ENCODE measurements at places on chromosomes 6 and 20.

DNA sequence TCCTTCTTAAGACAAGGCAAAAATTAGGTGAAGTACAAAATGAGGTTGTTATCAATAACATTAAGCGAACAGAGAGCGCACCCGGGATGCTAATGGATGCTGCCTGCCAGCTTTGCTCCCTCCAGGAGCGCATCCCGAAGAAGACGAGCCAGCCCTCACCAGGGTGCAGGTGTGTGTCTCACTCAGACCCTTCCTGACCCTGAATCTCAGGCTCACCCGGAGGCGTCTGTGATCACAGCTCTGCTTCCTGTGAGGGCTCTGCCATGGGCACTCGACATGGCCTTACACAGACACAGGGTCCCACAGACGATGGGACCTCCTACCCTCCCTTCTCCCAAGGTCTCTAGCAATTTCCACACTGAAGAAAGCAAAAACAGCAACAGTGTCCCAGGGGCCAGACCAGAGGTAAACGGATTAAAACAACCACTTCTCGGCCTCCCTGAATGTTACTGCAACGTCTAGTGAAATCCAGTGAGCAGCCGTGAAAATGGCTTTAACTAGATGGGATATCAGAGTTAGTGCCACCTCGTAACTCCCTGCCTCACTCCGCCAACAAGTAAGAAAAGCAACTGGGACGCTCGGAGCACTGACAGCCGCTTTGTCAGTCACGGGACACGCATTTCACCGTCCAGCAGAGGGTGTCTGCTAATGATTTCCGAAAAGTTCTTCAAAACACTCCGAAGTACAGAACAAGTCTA lies 11.7 kb downstream of the ZBTB46 start:
- no peak for DNase-seq

DNA sequence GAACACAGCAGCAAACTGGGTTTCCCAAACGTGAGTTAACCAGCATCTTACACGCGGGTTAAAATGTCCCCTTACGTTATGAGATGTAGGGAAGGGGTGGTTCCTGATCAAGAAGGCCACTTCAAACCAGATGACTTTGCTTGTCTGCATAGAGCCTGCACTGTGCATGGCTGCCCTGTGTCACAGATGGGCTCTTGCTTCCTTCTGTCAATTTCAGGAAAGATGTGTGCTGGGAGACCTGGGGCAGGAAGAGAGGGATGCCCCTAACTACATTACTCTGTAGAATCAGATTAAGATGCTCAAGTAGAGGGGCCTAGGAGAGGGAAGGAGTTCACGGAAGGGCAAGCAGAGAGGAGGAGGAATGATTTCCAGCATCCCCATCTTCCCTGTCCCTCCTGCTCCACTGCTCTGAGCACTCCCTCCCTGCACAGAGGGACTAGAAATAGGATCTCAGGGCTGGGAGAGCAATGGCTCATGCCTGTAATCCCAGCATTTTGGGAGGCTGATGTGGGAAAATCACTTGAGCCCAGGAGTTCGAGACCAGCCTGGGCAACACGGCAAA lies 63.5 kb upstream of the ZMYND8 start:
- no peak for DNase-seq

DNA sequence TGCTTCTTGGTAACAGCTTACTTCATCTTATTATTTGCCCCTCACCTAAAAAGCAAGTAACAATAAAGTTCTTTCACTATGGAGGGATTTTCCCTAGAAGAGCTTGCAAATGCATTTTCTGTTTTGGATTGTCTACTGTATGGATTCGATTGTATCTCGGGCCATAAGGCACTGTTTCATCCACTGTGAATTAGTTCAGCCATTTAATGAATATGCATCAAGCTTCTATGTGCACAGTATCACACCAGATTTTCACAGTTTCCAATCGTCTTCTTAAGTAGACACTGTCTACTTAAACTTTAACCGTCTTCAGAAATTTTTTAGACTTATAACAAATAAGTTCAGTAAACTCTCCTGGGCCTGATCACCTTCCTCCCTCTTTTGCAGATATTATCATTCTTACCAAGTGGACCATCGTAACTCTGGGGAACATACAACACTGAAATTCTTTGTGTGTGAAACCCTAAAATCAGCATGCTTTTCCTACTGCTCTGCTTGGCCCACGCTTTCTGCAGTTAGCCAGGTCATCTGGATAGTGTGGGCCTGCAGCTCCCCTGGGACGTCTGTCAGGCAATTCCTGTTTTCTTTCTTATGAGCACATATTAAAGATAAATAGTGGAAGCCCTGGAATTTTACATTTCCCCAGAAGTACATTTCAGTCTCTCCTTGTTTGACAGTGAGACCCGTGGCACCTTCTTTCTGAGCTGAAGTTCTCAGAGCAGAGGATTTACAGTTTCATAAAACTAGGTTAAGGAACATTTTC lies 136.5 kb upstream of the PDE10A start:
- no peak for DNase-seq

DNA sequence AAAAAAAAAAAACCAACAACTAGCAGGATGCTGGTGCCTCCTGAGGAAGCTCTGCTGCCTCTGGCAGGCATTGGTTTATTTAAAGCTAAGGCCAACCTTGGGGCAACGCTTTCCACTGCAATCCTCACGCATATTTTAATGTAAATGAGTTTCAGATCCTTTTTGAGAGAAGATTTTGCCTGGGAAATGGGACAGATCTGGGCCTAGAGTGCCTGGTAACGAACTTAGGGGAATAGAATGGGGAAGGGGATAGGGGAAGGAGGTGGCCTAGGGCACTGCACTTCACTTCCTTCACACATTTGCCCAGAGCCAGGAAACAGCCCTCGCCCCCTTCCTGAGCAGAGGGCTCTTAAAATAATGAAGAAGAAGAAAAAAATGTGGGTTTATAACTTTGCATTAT lies 132.7 kb upstream of the TMEM170B start:
- DNase-seq = no peak

DNA sequence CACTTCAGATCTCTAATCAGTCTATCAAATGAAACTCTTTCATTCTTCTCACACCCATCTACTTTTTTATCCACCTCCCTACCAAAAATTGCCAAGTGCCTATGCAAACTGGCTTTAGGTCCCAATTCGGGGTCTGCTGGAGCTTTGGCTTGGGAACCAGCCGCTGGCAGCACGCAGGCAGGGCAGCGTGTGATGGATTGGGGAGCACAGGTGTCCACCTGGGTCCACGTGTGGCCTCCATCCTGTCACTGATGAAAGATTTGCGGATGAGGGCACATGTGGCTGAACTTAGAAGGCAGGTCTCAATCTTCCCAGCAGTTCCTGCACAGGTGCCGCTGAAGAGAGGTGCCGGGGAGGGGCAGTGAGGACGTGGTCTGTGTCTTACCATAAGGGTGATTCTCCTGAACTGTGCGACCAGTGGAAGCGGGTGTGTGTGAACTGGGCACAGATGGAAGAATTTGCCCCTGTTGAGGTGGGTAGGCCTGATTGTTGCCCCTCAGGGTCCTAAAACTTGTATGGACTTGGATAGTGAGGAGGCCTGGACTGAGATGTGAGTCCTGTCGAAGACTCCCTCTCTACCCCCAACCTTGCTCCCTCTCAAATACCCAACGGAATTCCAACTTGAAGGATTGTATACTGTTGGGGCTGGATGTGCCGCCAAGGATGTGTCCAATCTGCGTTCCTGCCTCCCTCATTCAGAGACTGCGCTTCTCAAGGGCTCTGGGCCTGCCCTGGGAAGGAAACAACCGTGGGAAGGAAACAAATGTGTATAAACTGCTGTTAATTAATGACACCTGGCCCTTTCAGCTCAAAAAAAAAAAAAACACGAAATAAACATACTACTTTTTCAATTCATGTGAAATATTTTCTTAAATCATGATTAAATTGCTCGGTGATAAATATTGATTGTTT lies 18.4 kb upstream of the RAET1L start:
- DNase-seq = no peak

GRCh38 chr20:47360297-47361056 lies 4.0 kb upstream of the ZMYND8 start:
- DNase-seq = no peak

DNA sequence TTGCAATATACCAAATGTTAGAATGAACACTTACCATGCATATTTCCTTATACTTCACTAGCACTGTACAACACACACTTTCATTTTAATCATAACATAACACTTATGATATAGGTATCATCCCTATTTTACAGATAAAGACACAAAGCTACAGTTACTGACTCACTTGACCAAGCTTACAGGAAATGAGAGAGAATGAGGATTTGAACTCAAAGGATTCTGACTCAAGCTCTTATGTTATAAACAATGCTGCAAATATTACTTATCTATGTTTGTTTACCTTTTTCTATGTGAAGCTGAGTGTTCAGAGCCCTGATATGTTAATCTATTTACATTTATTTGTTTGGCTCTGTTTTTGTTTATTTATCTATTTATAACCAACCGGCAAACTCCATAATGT lies 245.4 kb downstream of the PTPRK start:
- DNase-seq = no peak

DNA sequence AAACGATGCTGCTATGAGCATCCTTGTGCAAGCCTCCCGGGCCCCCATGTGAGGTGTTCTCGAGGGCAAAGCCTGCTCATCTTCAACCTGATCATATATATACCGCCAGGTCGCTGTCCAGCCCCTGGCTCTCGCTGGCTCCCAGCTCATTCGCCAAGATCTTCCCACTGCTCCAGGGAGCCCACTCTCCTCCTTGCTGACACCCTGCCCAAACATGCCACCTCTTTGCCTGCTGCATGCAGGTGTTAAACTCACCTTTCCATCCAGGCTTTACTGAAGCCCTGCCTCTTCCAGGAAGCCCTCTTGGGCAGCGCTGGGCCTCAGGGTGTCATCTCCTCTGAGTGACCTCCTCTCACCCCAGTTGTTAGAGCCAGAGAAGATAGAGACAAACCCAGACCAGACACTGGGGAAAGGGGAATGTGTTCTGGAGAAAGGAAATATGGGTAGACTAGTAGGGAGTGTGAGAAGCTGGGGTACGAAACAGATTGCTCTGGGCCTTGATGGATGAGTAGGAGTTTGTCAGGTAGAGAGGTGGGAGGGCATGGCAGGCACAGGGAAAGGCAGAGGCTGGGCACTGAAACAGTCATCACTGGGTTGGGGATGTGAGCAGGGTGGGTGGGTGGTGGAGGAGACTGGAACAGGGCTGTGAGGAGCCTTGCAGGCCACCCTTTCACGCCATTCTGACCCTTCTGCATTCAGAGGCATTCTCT lies 1.2 kb upstream of the DLGAP4 start:
- DNase-seq = no peak

DNA sequence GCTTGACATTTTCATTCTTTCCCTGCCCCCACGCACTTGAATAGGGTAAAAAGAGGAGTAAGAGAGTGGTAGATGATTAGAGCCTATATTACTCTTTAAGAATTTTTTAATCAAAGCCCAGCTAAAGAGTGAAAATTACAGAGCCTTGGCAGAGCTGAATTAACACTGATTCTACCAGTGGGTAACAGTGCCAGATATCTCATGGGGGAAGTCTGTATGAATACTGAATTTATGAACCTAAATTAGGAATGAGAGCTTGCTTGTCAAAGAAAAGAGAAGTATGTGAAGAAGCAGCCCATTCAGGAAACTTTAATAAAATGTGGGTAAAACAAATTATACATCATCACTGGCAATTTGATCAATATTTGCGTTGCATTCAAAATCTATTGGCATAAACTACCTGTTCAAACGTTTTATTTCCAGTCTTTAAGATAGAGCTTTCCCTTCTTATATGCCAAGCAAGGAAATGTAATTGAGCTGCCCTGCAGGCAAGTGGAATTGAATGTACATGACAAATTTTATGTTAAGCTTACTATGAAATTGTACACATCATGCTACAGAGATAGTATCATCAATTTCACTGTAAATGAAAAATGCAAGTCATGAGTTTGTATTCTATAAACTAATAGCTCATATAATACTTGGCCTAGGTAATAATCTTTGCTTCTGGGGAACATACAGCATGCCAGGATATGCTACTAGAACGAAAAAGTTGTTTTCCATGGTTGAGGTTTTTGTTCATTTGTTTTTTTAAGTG lies 14.5 kb downstream of the SOBP start:
- DNase-seq = no peak

DNA sequence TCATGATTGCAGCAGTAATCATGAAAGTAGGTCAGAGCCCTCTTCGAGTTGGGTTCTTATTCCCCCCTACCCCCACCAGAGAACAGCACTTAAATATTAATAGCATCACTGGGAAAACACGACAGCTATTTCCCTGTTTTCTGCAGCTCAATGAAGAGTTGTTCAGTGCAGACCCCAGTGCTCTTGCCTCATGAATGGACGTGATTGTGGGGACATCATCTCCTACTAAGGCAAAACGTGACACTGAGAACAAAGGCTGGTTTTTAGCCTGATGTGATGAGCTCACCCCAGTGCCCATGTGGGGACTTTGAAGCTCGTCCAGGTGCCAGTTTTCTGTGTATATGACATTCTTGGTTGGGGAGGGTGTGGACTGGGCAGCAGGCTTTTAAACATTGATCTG lies 105.9 kb downstream of the SLC35F1 start:
- no peak for DNase-seq

All from AG04449 (cell line).